ENCODE measurements at places on chromosomes 6 and 20.

DNA sequence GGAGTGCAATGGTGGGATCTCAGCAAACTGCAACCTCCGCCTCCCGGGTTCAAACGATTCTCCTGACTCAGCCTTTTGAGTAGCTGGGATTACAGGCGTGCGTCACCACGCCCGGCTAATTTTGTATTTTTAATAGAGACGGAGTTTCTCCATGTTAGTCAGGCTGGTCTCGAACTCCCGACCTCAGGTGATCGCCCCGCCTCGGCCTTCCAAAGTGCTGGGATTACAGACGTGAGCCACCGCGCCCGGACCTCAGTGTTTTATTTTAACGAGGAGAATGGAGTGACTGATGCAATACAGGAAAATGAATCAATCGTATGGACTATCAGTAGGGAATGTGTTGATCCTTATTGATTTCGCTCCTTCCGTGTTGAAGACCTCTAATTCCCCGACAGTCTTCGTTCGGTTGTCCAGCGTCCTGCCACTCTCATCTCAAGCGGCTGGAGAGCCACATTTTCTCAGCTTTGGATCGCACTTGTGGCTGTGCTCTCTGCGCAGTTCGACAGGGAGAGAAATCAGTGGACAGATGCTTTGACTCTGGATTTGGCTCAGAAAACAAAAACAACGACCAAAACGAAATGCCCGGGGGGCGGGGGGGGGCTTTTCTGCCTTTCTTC lies 166.2 kb downstream of the TRIM27 start:
- DNase-seq: no peak

DNA sequence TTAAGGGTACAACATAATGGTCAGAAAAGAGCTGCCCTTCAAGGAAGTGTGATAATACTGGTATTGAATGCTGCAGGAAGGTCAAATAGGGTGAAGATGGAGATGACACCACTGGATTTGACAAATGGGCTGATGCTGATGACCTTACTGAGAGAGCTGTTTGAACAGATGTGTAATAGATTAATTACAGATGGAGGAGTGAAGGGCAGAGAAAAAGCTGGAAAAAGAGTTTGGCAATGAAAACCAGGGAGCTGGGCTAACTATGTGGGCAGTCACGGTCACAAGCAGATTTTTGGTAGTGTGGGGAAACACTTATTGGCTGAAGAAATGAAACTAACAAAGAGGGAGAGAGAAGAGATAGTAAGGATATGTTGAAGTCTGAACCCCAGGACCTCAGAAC lies 83.6 kb upstream of the ENPP5 start:
- DNase-seq: no peak

- DNase-seq: no peak
Observed at GRCh38 chr6:93059911-93060310, 359.4 kb downstream of the EPHA7 start.

GRCh38 chr6:227074-227782 lies 65.1 kb upstream of the DUSP22 start:
- DNase-seq: peak; percentile 74

GRCh38 chr6:104639668-104640067 lies 220.1 kb downstream of the HACE1 start:
- DNase-seq: peak; percentile 54

- DNase-seq: no peak
Observed at GRCh38 chr6:90323706-90324105, 27.1 kb upstream of the BACH2 start.

- no peak for DNase-seq
Observed at GRCh38 chr20:24095756-24096155, 107.2 kb upstream of the GGTLC1 start.

- no peak for DNase-seq
Observed at GRCh38 chr20:8303651-8304050, 171.6 kb downstream of the PLCB1 start.

GRCh38 chr6:40391851-40392517 lies 195.2 kb downstream of the LRFN2 start:
- DNase-seq: no peak

DNA sequence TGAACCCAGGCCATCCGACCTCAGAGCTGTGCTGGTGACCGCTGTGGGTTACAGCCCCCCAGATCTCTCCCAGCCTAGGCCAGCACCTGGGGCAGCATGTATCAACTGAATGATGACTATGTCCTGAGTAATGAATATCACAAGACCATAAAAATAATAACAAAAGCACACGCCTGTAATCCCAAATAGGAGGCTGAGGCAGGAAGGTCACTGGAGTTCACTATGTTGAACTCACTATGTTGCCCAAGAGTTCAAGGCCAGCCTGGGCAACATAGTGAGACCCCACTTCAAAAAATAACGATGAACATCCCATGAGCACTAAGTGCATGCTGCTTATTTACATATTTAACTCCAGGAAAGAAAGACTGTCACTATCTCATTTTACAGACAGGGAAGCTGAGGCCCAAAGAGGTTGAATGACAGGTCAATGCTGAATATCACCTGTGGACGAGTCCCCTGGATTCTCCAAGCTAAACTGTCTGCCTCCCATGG lies 92.3 kb downstream of the NFATC2 start:
- no peak for DNase-seq

DNA sequence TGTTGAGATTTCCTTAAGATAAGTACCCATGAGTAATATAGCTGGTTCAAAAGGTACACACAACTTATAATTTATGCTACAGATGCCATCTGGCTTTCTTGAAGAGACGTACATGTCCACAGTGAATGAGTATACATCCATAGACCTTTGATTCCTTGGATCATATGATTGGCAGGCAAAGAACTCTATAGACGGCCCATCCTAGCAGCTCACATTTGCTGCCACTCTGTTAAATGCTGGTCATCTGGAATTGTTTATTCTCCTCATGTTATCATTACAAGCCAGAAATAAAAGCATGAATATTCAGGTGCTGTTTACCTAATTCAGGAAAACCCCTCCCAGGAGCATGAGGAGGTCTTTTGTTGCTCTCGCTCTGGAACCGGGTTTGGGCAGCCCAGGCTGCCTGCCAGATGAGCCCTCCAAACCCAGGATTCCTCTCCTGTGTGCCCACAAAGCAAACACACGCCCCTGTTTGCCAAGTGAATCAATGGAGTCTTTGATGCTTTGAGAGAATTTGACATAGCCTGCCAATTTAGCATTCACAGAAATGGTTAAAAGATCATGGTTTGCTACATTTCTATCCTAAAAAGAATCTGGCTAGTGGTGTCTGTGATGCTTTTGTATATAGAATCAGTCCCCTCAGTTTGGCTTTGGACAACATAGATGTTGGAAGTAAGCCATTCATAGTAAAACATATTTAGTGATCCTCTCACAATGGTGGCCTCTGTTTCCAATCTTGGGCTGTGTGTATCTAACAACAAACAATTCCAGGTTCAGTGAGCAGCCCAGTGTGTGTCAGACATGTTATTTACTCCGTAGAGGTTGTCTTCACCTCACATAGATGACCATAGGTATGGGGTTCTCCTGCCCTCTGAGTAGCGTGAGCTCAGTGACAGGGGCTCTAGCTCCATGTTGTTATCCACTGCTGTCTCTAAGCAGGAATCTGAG lies 17.5 kb upstream of the PLCG1 start:
- no peak for DNase-seq

DNA sequence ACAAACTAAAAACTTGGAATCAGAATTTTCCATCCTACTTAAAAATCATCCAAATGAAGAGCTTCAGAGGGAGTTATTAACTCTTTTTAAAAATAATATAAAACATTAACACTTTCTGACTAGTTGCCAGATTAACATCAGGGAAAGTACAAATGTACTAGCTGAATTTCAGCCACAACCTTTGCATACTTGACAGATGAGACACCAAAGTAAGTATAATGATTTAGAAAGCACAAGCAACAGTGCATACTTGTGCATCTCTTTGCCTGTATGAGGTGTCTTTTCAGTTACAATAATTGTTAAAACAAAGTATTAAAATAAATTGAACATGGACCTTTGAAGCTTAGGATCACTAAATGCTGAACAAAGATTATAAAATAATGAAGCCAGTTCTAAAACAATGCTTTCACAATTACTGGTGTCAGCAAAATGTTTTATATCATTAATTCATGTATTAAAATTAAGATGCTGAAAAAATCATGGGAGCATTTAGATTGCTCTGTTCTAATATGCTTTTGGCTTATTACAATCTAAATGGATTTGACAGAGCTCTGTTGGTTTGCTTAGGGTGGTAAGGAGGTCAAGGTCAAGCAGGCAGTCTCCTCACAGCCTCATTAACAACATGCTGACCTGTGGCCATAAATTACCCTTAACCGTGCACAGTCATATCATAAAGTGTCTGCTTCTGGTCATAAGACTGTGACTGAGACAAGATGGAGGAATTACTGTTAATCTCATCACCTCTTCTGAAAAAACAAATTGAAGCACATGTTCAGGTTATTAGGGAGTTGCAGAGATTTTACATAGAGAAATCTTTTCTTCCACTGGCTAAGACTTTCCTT lies 15.1 kb downstream of the RNF217 start:
- DNase-seq: no peak

DNA sequence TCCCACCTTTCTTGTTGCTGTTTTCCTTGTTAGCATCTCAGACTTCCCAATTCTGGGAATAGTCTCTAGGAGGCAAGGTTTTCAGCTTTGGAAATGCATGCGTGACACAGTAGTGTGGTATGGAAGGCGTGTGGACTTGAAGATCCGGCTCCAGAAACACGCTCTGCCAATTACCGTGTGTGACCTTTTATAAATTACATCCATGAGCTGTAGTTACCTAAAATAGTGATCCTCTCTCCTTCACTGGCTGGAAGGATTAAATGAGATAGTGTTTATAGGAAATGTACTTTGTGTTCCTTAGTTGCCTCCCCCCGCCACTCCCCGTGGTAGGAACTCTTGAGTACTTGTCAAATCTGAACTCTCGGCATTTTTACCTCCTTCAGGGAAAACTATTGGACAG lies 13.0 kb downstream of the E2F3 start:
- no peak for DNase-seq

DNA sequence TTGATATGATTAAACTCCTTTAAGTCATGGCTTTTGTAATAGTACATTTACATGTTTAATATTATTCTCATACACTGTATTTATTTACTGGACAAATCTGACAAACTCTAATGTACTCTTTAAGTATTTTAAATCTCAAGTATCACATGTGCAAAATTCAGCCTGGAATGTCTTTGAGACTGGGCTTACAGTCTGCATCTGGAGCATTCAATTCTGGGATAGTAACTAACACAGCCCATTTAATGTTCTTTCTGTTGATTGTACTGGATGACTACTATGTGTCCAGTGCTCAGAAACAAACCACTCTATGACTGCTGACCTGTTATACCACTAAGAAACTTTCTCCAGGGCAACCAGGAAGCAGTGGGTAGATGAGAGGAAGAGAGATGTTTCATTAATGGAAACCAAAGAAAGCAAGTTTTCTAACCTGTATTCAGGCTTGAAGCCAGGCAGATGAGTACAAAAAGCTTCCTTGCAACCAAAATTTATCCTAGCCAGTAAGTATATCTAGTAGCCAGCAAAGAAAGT lies 26.8 kb downstream of the FBXL4 start:
- peak; percentile 46 for DNase-seq

DNA sequence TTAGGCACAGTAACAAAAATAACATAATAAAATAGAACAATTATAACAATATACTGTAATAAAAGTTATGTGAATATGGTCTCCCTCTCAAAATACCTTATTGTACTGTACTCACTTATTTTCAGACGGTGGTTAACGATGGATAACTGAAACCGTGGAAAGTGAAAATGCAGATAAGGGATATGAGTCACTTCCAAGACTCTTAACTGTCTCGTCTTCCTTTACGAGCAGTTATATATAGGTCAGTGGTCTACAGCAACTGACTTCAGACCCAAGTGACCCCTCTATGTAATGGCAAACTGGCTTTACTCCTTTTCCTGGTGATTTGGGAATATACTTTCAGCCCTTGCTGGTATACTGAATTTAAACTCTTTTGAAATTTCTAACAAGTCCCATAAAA lies 261.4 kb downstream of the SLC35F1 start:
- DNase-seq: no peak

DNA sequence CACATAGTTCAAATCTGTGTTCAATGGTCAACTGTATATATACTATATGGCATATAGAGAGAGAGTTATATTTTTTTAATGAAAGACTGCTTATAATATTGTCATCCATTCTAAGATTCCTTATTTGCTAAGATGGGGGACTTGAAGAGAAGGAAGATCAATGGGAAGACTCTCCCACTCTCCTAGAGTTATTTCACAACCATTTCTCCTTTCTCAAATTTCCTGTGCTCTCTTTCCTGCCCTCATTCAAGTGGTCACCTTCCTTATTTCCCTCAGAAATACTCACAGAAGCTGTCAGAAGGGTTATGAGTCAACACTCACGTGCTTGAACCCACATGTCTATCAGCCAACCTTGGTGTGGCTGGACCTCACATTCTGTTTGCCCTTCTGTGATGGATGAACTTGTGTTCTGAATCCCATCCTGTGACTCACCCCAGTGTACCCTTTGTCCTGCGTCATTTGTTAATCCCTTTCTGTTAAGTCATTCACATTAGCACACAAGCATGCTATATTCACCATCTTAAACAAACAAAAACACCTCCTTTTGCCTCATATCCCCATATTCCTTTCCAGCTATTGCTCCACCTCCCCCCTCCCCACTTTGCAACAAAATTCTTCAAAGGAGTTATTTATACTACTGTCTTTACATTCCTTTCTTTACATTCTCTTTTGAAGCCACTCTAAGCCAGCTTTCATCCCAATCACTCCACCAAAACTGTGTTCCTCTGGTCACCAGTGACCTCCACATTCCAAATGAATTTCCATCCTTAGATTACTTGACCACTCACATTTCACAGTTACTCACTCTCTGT lies 279.3 kb upstream of the TCF21 start:
- DNase-seq: peak; percentile 3

- no peak for DNase-seq
Observed at GRCh38 chr20:2293971-2294370, 1.8 kb upstream of the TGM3 start.

DNA sequence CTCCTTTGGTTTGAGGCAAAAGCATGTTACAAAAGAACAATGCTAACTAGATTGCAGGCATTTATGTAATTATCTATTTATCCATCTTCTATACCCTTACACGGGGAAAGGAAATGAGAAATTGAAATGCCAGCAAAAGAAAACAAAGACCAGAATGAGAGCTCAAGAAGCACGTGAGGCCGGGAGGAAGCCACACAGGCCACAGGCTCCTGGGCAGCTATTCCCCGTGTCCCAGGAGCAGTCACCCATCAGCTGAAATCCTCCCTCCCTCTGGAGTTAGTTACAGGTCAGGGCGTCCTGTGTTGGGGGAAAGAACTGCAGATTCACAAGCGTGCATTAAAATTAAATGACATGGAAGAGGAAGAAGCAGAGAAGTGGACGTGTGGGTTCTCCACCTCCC lies 64.7 kb upstream of the RPS6KA2 start:
- DNase-seq: no peak
